ENCODE measurements at places on chromosomes 1 and 21.

GRCh38 chr1:53580739-53581475, 121.7 kb downstream of the DMRTB1 start:
- no peak for DNase-seq

DNA sequence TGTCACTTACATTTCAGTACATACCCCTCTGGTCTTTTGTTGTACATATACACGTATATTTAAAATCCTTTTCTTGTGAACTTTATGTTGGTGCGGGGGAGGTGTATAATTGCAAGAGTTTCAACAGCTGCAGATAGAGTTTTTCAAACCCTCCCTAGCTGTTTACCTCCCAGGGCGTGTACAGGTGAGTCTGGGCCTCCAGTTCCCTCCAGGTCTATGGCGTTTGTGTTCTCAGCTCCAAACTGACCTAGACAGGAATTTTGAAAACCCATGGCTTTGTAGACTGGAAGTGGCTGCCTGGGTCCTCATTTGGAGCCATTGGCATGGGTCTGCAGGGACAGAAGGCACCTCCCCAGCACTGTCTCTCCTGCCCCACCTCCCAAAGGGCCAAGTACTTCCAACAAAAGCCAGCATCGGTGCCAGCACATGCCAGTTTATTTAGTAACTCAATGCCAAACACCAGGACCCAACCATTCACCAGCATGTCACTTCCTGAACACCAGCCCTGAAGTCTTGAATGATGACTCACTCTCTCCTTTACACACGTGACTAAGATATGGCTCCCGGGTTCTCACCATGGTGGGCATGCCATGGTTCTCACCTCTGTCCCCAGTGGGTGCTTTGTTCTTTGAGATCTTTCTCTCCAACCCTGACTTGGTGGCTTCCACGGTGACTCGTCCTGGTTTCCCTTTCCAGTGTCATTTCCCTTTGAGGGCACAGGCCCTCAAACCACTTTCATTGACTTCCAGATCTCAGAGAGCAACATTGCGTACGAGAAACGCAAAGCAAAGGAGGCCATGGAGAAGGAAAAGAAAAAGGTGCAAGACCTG, 57.3 kb upstream of the EFHD2 start:
- DNase-seq: peak; percentile 30

- peak; percentile 64 for DNase-seq
Observed at GRCh38 chr1:96538111-96538641, 183.4 kb upstream of the PTBP2 start.

DNA sequence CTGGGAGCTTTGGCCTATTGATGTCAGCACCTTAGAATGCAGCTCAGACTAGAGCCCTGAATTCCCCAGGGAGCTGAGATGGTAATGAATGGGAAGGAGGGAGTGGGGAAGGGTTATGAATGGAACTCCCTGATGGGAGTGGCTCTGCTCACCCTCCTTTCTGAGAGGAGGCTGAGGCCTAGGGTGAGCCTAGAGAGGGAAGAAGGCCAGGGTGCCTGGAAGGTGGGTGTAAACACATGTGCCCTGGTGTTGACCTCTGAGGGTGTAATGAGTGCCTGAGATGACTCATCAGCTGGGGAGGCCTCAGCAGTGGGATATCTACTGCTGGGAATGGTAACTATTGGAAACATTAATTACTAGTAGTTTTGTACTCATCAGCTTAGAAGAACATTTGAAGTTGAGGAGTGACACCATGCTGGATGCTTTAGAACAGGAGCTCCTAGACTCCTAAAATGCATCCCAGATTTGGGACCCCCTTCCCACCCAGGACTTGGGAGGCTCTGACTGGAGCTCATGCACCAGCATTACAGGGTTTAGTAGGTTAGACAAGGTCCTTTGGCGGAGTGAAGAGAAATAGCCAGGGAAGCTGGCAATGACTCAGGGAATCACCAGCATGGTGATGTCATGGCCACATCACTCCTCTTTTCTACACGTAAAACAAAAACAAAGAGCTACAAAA, 16.0 kb upstream of the PIGV start:
- peak; percentile 99 for DNase-seq

DNA sequence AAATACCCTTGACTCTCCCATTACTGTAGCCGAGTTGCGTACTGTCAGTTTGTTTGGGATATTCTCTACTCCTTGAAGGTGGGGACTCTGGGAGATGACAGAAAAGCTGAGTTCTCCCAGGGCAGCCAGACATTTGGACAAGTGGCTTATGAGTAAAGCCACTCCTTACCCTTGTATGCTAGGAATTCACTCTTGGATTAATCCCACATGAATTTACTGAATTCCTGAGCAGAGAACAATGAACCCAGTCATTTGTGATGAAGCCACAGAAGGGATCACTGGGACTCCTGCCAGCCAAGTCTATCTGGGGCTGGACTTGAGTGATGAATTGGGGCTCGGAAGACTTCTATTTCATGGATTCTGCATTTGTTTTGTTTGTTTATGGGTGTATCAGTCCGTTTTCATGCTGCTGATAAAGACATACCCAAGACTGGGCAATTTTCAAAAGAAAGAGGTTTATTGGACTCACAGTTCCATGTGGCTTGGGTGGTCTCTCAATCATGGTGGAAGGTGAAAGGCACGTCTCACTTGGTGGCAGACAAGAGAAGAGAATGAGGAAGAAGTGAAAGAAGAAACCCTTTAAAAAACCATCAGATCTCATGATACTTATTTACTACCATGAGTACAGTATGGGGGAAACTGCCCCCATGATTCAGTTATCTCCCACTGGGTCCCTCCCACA, 25.1 kb downstream of the C1orf116 start:
- DNase-seq: peak; percentile 14

DNA sequence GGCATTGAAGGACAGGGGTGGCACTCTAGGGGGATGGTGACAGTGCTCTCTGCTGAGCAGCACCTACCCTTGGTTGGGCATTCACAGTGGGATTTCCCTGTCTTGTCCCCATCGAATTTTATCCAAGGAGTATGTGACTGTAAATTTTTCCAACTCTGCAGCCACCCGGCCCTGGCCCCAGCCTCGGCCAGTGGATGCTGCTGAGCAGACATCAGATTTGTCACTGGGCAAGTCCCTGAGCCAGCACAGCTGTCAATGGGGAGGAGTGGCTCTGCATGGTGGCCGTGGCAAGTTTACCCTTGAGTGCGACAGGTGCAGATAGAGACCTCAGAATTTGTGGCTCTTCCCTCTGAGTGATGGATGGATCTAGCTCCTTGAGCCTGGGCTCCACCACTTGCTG, 240.2 kb upstream of the CSF3R start:
- no peak for DNase-seq

Measured in fibroblast of villous mesenchyme (primary cell).